Activated T-helper 1 cell treated with anti-CD3 and anti-CD28 coated beads, Interleukin-12 subunit alpha, Interleukin-12 subunit beta, Interleukin-2, Interleukin-4 antibody, amounts not matched to agents 30 ng/mL and 10 ng/mL and 1 ng/mL, durations not matched to agents 14 hours and 24 hours and 36 hours (primary cell): ENCODE measurements at places on chromosomes 7 and 10.
A peak's percentile ranks its signal among the peaks of the same experiment; 100 is the strongest.

GRCh38 chr7:2171855-2172254, 60.9 kb downstream of the MAD1L1 start:
- no peak for DNase-seq

GRCh38 chr10:81036257-81036656, 498.6 kb downstream of the SH2D4B start:
- no peak for DNase-seq

DNA sequence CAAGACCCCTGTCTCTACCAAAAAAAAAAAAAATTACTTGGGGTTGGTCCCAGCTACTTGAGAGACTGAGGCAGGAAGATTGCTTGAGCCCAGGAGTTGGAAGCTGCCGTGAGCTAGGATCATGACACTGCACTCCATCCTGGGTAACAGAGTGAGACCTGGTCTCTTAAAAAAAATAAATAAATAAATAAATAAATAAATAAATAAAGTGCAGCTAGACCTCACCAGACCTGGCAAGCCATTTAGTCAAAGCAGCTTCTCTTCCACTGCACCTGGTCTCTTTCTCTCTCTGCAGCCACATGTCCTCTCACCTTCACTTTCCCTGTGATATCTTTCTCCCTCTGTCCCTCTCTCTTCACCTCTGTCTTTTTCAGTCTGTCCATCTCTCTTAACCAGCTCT, 75.2 kb upstream of the CHCHD3 start:
- DNase-seq = no peak

DNA sequence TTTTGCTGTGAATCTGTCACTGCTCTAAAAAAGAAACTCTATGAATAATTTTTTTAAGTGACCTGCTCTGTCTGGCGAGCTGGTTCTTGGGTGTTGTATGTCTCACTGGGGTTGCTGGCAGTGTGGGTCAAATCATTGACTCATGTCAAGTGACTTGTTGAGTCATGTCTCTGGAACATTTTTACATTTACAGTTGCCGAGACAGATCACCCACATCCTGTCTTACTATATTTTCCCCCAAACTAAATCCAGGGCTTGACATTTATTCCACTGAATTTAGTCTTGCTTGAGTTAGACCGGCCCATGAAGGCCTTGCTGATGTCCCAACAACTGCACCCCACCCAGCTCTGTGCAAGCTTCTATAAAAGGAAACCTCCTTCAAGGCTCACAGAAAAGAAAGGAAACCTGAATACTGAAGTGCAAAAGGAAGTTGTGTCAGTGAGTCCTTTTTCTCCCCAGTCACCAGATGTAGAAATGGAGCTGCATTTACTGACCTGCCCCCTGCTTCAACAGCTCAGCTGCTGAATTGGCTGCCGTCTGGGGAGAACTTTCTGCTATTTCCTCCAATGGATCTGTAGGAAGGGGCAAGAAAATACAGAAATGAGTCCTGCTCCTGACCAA, 290.3 kb downstream of the TNS3 start:
- peak; percentile 5 for DNase-seq

DNA sequence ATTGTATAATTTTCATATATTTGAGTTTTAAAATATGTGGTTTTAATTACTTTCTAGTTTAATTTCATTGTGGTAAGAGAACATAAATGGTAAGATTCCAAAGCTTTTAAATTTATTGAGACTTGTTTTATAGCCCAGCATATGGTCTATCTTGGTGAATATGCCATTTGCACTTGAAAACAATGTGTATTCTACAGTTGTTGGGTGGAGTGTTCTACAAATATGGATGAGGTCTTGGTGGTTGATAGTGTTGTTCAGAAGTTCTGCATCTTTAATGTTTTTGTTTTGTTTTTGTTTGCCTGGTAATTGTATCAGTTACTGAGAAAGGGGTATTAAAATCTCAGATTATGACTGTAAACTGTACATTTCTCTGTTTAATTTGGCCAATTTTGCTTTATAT, 37.6 kb upstream of the TSPAN13 start:
- DNase-seq = no peak

DNA sequence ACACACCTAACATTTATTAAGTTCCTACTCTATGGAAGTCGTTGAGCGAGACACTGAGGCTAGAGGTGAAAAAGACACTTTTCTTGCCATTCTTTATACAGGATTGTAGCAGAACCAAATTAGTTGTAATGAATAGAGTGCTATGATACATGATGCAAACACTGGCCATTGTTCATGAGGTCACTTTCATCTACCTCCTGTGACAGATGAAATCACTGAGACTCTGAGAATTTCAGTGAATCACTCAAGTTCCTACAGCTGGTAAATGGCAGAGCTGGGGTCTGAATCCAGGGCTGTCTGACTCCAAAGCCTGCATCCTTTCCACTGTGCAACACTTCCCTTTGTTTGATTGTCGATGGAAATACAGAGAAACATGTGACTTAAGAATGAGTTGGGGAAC, 657.6 kb downstream of the LRMDA start:
- DNase-seq = no peak

- no peak for DNase-seq
These were observed 8.6 kb upstream of the TMEM236 start for GRCh38 chr10:17743437-17743836.

GRCh38 chr10:106571192-106571946, 593.1 kb downstream of the SORCS1 start:
- no peak for DNase-seq

DNA sequence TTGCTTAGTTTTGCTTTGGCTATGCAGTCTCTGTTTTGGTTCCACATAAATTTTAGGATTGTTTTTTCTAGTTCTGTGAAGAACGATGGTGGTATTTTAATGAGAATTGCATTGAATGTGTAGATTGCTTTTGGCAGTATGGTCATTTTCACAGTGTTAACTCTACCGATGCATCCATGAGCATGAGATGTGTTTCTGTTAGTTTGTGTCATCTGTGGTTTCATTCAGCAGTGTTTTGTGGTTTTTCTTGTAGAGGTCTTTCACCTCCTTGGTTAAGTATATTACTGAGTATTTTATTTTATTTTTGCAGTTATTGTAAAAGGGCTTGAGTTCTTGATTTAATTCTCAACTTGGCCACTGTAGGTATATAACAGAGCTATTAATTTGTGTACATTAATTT, 78.2 kb upstream of the ZNF92 start:
- no peak for DNase-seq

GRCh38 chr10:52469970-52470705, 156.1 kb downstream of the DKK1 start:
- no peak for DNase-seq

GRCh38 chr10:113305871-113306270, 247.0 kb upstream of the HABP2 start:
- no peak for DNase-seq

- no peak for DNase-seq
These were observed 501.6 kb downstream of the GALNT17 start for GRCh38 chr7:71633551-71634008.

GRCh38 chr10:63935705-63936104, 414.5 kb downstream of the REEP3 start:
- no peak for DNase-seq

DNA sequence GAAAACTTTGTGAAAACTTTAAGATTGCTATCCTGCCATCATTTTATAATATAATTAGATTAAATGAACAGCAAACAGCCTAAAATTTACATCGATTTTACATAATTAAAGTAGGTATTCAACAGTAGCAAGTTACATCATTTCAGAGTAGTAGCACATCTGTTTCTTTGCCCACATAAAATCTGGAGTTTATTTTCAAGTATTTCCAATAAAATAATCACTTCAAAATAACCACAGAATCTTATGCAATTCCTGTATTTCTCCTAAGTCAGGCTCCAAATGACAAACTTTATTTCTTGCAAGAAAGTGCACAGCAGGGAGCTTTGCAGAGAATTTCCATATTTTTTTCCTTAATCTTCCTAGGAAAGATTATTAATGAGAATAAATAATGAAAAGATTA, 82.6 kb downstream of the CUBN start:
- no peak for DNase-seq

DNA sequence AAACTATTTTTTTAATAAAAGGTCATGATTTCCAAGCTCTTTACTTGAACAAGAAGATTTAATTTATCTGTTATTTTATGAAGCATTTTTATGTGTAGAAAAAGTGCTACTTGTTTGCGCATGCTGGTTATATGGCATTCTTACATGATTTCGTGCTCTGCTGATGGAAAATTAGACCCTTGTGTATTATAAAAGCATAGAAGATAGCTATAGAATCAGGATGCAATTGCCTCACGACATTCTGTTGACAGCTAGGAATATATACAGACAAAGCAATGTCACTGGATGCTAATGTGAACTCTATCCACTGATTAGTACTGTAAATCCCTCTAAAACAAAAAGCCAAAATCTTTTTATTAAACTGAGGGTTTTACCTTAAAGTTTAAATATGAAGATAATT, 255.9 kb downstream of the MDFIC start:
- no peak for DNase-seq

DNA sequence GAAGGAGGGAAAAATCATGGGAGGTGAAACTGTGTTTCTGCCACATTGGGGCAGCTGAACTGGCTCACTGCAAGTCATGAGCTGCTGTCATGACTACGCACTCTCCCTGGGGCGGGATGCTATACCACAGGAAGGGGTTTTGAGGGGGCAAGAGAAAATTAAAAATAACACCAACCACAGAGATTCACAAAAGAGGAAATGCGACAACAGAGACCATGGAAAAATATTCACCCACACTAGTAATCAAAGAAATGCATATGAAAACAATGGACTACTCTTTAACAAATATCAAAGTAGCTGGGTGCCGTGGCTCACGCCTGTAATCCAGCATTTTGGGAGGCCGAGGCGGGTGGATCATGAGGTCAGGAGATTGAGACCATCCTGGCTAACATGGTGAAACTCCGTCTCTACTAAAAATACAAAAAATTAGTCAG, 65.2 kb upstream of the TM9SF3 start:
- DNase-seq = no peak

DNA sequence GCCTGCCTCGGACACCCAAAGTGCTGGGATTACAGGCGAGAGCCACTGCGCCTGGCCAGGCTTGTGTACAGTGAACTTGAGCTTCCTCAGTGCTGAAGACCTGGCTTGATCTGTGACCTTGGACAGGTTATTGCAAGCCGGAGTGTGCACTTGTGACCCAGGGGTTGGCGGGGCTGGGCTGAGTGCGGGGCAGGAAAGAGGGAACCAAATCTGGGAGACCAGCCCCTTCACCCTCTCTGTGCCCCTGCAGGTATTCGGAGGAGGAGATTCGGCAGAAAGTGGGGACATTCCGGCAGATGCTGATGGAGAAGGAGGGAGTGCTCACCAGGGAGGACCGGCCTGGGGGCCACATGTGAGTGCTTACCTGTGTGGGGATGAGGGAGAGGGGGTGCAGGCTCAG, 46.2 kb downstream of the SRRM3 start:
- DNase-seq = no peak

DNA sequence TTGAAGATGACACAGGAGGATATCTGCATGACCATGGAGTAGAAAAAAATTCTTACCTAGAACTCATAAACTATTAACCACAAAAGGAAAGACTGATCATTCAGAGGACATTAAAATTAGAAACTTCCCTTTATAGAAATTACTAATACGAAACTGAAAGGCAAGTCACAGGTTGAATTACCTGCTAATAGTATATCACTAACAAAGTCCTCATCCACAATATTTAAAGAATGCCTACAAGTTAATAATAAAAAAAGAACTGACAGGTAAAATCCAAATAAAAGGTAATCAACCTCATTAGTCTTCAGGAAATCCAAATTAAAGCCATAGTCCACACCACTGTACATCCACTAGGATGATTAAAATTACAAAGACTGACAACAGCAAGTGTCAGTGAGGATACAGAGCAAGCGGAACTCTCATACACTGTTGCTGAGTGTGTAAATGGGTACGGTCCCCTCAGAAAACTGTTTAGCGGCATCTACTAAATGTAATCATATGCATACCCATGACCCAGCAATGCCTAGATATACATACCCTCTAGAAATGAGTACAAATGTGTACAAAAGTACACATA, 71.2 kb downstream of the ARHGAP21 start:
- DNase-seq = no peak

DNA sequence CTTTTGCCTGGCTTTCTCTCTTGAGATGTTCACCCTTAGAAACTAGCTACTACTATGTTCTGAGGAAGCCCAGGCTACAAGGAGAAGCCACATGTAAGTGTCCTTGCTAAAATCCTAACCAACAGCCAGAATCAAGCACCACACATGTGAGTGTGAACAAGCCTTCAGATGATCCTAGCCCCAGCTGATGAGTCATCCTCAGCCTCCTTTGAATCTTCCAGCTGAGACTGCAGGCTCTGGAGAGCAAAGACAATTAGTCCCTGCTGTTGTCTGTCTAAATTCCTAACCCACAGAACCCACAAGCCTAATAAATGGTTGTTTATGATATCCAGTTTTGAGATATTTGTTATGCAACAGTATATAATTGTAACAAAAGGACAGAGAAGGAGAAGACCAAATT, 92.8 kb upstream of the TAC1 start:
- no peak for DNase-seq

GRCh38 chr10:121640266-121640665, 42.0 kb upstream of the FGFR2 start:
- no peak for DNase-seq

- no peak for DNase-seq
These were observed 777.5 kb upstream of the POM121L12 start for GRCh38 chr7:52257890-52258289.

- DNase-seq = no peak
These were observed 26.2 kb upstream of the LMBR1 start for GRCh38 chr7:156919132-156919713.

- DNase-seq = peak; percentile 36
These were observed 42.3 kb downstream of the NOC3L start for GRCh38 chr10:94320285-94320914.

- DNase-seq = no peak
These were observed 76.7 kb upstream of the COMTD1 start for GRCh38 chr10:75312440-75312839.
